CD4-positive, alpha-beta T cell treated with Interleukin-12 subunit alpha and Interleukin-12 subunit beta, for 1 hour (primary cell): ENCODE measurements at places on chromosomes 1 and 21.

DNA sequence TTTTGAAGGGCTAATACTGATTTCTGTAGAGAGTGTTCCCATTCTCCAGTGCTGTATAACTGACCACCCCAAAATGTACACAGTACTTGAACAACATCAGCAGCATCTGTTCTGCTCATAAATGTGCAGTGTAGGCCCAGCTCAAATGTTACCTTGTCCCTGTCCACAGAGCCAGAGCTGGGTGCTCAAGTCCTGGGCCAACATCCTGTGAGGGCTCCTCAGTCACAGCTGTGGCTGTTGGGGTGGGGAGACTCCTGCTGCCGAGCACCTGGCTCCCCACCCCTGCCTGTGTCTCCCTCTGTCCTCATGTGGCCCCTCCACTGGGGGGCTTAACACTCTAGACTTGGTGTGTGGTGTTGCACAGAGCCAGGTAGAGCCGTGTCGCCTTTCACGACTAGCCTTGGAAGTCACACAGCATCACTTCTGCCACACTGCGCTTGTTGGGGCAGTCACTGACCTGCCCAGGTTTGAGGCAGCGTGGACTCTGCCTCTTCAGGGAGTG lies 30.5 kb downstream of the DIP2A start:
- no peak for DNase-seq

DNA sequence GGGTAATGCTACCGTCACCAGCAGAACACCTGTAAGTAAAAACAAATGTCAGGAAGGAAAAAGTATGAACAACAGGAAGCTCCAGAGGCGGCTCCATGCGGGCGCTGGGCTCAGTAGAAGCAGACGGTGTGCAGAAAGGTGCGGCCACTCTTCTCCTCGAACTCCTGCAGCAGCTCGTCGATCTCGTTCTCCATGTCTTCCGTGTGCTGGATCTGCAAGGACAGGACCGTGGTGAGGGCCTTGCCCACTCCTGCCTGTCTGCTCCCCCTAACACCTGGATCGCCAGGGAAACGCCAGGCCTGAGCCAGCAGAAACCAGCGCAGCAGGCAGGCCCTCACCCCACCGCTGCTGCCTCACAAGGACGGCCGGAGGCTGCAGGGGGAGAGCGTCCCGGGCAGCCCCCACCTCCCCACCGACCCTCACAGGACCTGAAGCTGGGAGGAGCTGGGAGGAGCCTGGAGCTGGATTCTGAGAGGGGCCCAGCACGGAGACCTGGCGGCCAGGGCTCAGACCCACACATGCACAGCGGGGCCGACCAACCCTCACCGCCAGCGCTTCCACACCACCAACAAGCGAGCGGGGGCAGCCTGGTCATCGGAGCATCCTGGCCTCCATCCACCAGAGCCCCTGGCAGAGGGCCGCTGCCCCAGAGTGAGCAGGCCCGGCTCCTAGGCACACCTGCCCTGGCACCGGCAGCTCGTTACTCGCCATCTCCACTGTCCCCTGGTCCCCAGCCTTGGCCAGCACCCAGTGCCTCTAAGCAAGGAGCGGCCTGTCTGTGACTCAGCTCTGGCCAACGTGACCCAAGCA lies 1.7 kb upstream of the TMEM240 start:
- DNase-seq, result no peak

- DNase-seq, result no peak
Observed at GRCh38 chr21:39523915-39524314, 72.1 kb downstream of the SH3BGR start.

DNA sequence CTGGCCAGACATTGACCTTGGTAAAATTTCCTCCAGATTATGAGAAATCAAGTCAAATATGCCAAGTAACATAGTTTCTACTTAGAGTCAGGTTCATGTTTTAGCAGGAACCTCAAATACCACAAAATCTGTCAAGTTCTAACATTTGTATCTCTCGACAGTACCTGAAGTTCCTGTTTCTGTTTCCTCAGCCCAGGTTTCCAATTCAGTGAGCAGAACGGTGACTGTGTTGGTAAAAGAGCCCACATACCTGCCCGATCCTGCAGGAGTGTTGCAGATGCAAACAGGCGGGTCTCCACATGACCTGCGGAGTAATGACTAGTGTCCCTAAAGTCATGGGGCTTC lies 57.9 kb upstream of the LGALS8 start:
- DNase-seq, result peak; percentile 16

DNA sequence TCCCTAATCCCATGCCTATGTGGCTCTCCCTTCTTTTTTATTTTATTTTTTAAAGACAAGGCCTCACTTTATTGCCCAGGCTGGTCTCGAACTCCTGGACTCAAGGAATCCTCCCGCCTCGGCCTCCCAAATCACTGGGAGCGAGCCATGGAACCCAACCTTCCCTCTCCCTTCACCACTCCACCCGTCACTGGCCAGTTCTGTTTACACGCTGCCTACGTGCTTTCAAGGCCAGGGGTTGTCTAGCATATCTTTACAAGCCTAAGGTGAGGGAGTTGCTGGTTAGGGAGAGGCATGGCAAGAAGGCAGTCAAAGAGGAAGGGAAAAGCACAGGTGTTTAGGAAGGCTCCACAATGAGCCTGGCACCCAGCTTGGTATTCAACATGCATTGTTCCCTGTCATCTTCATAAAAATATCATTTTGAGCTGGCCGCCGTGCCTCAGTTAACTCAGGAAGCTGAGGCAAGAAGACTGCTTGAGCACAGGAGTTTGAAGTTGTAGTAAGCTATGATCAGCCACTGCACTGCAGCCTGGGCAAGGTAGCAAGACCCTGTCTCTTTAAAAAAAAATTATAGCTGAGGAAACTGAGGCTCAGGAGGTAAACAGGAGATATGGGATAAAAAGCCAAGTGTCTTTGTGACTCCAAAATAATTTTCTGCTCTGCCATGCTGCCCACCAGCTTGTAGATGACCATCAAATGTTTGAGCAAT lies 1.1 kb downstream of the RHBDL2 start:
- DNase-seq, result no peak

- DNase-seq, result peak; percentile 46
Observed at GRCh38 chr1:92483610-92484471, 2.9 kb downstream of the GFI1 start.

DNA sequence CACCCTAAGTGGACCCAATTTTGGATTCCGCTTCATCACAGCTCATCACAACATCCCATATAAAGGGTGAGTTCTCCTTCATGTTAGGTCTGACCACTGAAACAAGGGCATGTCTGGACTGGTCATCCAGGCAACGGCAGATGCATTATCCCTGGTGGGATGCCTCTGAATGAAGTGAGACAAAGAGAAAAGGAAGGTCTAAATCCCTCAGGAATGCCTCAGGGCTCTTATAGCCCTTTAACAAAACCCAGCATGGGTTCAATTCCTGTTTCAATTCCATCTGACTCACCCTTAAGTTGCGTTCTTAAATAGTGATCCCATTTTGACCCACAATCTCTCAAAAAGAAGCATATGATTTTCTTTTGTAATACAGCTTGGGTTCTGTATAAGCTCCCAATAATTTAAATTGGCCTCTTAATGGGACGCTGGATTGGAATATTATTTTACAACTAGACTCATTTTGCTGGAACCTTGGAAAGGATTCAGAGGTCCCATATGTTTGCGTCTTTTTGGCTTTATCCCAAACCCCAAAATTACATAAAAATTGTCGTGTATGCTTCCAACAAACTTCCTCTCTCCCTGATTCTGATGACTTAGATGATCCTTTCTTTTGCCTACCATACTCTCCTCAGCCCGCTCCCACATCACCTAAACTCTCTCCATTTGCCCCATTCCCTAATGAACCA lies 287.4 kb upstream of the ZP4 start:
- no peak for DNase-seq

DNA sequence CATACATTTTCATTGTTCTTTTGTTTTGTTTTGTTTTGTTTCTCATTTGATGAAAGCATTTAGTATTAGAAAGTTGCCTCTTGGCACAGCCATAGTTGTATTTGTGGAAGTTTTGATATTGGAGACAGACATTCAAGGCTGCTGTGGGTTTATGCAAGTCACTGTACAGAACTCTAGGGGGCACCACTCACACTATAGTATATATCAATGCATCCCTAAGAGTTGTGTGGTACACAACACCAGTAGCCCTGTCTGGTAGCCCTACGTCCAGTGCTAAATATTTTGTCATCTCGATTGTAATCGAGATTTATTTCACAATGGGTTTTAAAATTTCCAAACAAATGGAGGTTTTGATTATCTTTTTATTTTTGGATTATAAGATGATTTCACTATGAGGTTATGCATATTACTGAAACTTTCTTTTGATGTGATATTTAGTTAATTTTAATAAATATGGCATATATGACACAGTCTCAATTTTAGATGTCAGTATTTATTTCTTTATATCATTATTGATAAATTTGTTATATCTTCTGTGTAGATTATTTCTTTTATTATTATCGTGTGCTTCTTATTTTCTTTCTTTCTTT lies 112.2 kb downstream of the NR5A2 start:
- peak; percentile 60 for DNase-seq

DNA sequence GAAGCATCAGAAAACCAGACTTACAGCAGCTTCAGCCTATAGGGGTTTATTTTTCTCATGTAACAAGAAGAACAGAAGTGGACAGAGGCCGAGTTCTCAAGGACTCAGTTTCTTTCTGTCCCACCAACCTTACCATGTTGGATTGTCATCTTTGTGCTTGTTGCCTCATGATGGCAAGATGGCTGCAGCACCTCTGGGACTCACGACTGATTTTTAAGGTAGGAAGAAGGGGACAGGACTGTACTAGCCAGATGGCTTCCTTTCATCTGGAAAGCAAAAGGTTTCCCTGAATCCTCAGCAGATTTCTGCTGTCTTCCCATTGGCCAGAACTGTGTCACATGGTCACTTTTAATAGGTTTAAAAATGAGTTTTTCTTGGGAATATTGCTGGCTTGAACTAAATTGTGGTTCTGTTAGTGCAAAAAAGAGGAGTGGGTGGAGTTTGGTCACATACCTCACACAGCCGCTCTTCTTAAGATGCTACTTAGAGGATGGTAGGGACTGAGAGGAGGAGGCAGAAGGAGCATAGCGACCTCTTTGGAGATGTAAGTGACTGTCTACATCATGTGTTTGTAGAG lies 48.1 kb upstream of the ENAH start:
- no peak for DNase-seq

DNA sequence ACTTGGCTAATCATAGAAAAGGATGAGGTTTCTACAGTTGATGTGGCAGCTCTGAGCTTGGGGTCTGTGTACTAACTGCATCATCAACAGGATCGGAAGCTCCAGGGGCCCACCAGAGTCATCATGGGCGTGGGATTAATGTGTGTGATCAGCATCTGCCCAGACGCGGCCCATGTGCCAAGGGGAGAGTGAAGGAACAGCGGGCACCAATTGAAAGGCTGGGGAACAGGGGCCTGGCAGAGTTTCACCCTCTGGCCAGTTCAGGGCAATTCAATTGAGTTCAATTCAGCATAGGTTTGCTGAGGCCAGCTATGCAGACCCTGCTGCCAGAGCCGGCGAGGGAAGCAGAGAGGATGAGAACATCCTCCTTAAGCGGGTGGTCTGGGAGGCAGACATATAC lies 260.0 kb upstream of the AJAP1 start:
- no peak for DNase-seq

DNA sequence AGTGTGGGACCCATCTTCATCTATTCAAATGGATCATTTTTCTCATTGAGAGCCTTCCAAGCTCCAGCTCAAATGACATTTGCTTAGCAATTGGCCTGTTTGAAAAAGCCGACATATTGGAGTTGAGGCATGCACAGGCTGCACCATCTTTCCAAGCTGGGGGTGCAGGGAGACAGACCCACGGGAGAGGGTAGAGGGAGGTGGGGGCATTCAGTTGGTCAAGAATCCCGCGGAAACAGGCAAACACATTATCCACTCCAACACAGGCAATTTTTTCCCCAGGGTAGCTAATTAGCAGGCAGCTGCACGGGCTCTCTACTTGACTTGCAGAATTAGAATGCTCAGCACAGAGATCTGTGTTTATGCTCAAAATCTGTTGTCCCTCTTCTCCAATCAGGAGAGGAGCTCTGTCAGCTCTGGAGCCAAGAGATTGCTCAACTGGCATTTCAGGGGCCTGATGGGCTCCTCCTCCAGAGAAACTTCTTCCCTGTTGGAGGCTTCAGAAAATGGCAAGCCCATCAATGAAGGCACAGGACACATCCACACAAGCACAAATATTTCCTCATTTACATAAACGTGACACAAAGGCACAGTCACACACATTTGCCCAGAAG lies 267.8 kb downstream of the FOXD2 start:
- no peak for DNase-seq

GRCh38 chr1:23177438-23178380 lies 9.1 kb upstream of the LUZP1 start:
- peak; percentile 52 for DNase-seq

DNA sequence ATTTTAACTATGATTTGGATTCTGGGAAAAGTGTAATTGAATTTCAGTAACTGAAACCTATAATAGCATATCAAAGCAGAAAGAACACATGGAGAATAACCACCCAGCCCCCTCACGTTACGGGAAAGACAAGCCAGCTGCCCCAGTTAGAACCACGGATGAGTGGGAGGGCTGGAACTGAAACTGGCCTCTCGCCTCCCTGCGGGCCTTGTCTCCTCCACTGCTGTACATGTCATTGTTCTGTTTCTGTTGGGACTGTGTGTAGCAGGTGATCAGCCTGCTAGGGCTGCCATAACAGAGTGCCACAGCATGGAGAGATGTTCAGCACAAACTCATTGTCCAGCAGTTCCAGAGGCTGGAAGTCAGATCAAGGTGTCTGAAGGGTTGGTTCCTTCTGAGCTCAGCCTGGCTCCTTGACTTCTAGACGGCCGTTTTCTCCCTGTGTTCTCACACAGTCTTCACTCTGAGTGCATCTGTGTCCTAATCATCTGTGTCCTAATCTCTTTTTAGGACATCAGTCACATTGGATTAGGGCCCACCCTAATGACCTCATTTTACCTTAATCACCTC lies 52.4 kb downstream of the MAP3K21 start:
- no peak for DNase-seq
